ENCODE measurements at places on chromosomes 12 and 14. TPM values are rescaled to one million over a fixed set of nuclear protein-coding genes. Genes with fewer than 3 reads are reported as not detected.

Gene CLEC9A
- not detected for polyA plus RNA-seq

Gene TMCC3
- 0.74 TPM for polyA plus RNA-seq

Gene LRRC43
- not detected for polyA plus RNA-seq

Gene PAX9
- polyA plus RNA-seq = 0.50 TPM

Gene RNASE3
- not detected for polyA plus RNA-seq

Gene EML1
- polyA plus RNA-seq = 27.4 TPM

DNA sequence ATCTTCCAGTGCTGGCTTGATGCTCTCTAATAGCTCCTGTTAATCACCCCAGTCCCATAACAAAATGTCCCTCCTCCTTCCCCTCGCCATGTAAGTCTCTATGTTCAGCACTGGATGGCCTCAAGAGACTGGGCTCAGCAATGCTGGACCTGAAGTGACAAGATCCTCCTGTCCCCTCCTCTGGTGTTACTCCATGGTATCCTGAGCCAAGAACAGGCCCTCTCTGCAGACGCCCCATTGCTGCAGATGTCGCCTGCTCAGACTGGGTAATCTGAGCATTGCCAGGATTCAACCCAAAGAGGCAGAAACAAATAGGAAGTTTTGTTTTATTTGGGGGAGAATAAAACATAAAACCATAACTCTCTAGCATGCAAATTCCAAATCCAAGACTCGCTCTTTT lies 149.7 kb downstream of the NTF3 start:
- no peak for DNase-seq
- no peaks in the 10 kb centered on the region for H3K27me3 ChIP-seq
- H3K4me3 ChIP-seq = no peak overlapping the region
- H3K27ac ChIP-seq = no peak overlapping the region
- H3K36me3 ChIP-seq = no peaks in the 10 kb centered on the region
- H3K4me1 ChIP-seq = no peaks in the 10 kb centered on the region

GRCh38 chr12:59404109-59404650 lies 191.6 kb upstream of the SLC16A7 start:
- H3K27ac ChIP-seq = no peak overlapping the region
- no peak for DNase-seq
- no peaks in the 10 kb centered on the region for H3K27me3 ChIP-seq
- H3K4me1 ChIP-seq = no peaks in the 10 kb centered on the region

- no peaks in the 10 kb centered on the region for H3K27me3 ChIP-seq
- H3K27ac ChIP-seq = no peak overlapping the region
- H3K4me3 ChIP-seq = no peak overlapping the region
- no peaks in the 10 kb centered on the region for H3K36me3 ChIP-seq
- no peaks in the 10 kb centered on the region for H3K4me1 ChIP-seq
These were observed 75.9 kb downstream of the ATP2B1 start for GRCh38 chr12:89632778-89633177.

GRCh38 chr12:107663277-107663676 lies 22.3 kb upstream of the PWP1 start:
- H3K27ac ChIP-seq = no peak overlapping the region
- no peaks in the 10 kb centered on the region for H3K4me1 ChIP-seq

DNA sequence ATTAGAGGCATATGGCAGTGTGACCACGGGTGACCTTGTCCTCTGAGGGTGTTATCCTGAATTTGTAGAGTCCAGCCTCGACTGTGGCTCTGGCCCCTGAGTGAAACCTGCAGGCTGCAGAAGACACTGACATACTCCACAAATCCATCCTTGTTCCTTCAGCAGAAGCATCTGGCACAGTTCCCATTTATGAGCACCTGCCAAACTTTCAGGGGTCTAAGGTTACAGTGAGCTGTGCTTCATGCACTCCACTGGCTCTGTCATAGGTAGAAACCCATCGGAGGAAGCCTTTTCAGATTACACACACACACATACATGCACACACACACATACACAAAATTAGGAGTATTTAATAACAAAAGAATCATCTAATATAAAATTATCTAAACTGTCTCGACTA lies 13.6 kb upstream of the NUAK1 start:
- no peak overlapping the region for H3K27ac ChIP-seq
- H3K4me1 ChIP-seq = no peaks in the 10 kb centered on the region
- H3K36me3 ChIP-seq = no peaks in the 10 kb centered on the region
- no peak for DNase-seq

DNA sequence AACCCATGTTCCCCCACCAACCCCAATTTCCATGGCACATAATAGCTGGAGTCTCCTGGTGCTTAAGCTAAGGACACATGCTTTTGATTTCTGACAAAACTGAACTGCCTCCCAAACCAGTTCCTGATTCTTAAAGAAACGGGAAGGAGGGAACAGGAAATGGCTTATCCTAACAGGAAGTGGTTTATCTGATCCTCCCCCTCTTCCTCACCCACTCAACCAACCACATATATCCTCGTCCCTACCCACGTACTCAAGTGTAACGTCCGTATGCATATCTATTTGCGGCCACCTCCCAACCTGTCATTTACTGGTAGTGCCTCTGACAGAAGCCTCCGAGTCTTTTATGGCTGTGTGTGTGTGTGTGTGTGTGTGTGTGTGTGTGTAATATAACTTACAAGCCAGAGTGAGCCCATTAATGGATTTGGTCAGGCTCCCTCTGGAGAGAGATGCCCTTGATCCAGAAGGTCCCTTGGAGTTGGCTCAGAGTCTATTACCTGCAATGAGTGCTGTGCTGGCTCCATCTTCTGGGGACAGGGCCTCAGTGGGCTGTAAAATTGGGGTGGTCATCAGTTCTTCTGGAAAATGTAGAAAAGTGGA lies 7.7 kb downstream of the DAZAP2 start:
- H3K27ac ChIP-seq = no peak overlapping the region
- H3K4me3 ChIP-seq = no peak overlapping the region
- H3K36me3 ChIP-seq = peaks cover 10% of the 10 kb centered on the region
- no peak for DNase-seq

- no peak overlapping the region for H3K27ac ChIP-seq
- no peaks in the 10 kb centered on the region for H3K27me3 ChIP-seq
- DNase-seq = no peak
- no peaks in the 10 kb centered on the region for H3K4me1 ChIP-seq
- H3K36me3 ChIP-seq = no peaks in the 10 kb centered on the region
These were observed 2.0 kb upstream of the SLCO1B3 start for GRCh38 chr12:20808521-20808920.

GRCh38 chr12:88805286-88805685 lies 225.0 kb upstream of the KITLG start:
- H3K36me3 ChIP-seq = no peaks in the 10 kb centered on the region
- H3K4me1 ChIP-seq = no peaks in the 10 kb centered on the region
- no peak overlapping the region for H3K4me3 ChIP-seq
- DNase-seq = no peak
- H3K27ac ChIP-seq = no peak overlapping the region
